ENCODE measurements at places on chromosomes 6 and 20.

- no peak for DNase-seq
Observed at GRCh38 chr6:149373511-149373910, 26.6 kb upstream of the SUMO4 start.

DNA sequence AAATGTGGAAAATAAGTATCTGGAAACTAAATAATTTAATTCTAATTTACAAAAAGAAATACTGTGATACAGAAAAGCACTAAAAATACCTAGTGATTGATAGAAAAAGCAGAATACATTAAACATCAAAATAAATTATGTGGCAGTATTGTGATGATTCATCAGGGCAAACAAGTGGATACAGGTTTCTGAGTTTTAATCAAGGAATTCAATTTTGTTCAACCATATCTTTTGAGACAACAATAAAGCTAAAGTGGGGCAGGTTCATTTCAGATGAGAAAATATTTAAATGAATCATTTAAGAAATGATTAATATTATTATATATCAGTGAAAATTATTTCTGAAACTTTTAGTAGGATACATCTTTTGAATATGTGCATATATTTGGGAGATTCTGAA, 49.8 kb downstream of the GRIK2 start:
- no peak for DNase-seq

- DNase-seq: no peak
Observed at GRCh38 chr20:3315136-3315535, 76.1 kb upstream of the SLC4A11 start.

DNA sequence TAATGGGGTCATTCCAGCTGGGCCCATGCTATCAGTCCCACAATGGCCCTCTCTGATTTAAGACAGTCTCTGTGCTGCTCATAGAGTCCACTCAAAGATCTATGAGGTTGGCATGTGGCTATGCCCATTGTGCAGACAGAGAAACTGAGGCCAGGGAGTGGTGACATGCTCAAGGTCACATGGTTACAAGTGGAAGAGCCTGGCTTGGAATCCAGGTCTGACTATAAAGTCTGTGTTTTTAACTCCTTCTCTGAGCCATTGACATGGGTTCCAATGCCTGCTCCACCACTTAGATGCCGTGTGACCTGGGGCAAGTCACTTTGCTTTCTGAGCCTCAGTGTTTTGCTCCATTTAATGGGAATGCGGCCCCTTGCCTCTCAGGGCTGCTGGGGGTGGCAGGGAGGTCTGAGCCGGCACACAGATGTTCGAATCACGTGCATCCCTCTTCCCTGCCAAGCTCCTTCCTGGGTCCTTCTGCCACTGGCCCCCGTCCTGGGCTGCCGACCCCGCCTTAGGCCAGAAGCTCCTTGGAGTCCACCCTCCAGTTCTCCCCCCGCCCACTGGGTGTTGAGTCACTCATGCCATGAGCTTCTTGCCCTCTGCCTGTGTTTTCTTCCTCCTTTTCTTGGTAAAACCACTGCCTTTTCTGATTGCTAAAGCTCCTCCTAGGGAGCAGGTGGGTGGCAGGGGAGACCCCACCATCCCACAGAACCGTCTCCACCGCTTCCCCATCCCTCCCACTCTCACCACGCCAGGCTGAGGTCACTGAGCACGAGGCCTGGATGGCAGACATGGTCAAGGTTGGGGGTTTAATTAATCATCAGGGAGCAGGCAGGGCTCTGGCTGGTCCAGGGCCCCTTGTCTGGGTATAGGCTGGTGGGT, 35.7 kb downstream of the CEBPB start:
- no peak for DNase-seq

- DNase-seq: no peak
Observed at GRCh38 chr20:47241345-47241781, 115.1 kb downstream of the ZMYND8 start.

DNA sequence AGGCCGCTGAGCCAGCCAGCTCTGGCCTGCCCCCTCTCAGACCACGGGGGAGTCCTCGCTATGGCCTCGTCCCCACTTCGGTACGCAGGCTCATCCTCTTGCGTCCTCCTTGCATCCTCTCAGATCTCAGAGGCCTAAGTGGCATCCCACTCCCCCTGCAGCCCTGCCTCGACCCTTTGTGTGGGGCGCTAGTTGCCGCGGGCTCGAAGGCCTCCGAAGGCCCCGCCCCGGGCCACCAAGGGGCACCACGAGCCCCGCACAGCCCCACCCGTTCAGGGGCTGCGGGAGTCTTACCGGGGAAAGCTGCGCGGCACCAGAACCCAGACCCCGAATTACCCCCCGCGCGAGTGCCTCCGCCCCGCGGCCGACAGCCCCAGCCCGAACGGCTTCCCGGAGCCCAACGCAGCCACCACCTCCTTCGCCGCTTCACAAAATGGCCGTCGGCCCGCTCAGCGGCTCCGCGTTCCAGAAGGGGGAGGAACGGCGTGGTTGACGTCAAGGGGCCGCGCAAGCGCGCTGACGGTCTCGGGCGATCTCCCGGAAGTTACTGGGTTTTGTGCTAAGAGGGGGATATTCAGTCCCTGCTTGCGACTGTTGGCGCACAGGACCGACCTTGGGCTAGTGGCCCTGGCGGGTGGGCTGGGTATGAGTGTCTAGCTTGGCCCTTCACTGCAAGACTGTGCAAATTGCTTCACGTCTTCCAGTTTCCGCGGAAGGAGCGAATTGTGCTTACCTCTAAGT, at the start of the genes CPNE1 and RBM12:
CPNE1 (minus strand) TSS at position 435 of the 741 bp plus-strand sequence. CDS start 31,977 bp downstream, outside the sequence.
RBM12 (minus strand) TSS at position 435 of the 741 bp plus-strand sequence. CDS start 9,578 bp downstream, outside the sequence.
- DNase-seq: peak; percentile 90

- DNase-seq: no peak
Observed at GRCh38 chr6:146028252-146028795, 538 bp upstream of the GRM1 start.

GRCh38 chr6:64860203-64860602, 846.8 kb downstream of the EYS start:
- no peak for DNase-seq

GRCh38 chr6:43921548-43922425, 151.8 kb downstream of the VEGFA start:
- DNase-seq: no peak

GRCh38 chr20:25257756-25258475, 10.0 kb downstream of the PYGB start:
- no peak for DNase-seq

GRCh38 chr6:1363729-1364572, 25.4 kb upstream of the FOXF2 start:
- no peak for DNase-seq

DNA sequence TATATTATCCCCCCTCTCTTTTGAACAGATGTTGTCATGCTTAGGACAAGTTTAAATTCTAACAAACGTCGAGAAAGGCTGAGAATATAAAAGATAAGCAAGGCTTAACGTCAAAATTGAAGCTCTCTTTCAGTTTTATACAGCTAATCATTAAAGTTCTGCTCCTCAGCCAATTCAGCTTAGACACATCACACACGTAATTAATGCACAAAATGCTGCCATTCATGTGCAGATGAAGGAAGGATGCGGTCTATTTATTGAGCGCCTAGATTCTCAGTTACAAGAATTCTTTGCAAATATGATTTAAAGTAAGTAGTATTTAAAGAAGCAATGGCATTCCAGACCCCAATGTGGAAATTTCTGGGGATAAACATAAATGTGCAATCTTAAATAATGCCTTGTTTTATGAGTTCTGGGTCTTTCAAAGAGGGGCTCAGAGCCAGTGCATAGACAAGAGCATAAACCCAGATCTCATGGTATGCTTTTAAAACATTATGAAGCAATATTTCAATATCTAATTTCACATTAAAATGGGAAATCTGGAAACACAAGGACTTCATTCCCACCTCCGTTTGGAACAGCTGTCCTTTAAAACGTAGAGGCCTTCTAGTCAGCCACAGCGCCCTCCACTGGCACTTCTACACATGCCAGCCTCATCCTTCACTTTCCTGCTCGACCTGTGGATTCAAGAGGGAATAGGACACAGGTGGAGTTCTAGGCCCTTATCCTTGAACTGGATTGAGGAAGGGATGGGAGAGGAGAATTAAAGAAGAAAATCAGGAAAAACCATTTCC, 85.8 kb downstream of the LYRM4 start:
- DNase-seq: no peak

- DNase-seq: no peak
Observed at GRCh38 chr6:39104528-39104927, 10.5 kb downstream of the SAYSD1 start.

- DNase-seq: no peak
Observed at GRCh38 chr6:136774228-136775041, 17.8 kb downstream of the MAP3K5 start.

DNA sequence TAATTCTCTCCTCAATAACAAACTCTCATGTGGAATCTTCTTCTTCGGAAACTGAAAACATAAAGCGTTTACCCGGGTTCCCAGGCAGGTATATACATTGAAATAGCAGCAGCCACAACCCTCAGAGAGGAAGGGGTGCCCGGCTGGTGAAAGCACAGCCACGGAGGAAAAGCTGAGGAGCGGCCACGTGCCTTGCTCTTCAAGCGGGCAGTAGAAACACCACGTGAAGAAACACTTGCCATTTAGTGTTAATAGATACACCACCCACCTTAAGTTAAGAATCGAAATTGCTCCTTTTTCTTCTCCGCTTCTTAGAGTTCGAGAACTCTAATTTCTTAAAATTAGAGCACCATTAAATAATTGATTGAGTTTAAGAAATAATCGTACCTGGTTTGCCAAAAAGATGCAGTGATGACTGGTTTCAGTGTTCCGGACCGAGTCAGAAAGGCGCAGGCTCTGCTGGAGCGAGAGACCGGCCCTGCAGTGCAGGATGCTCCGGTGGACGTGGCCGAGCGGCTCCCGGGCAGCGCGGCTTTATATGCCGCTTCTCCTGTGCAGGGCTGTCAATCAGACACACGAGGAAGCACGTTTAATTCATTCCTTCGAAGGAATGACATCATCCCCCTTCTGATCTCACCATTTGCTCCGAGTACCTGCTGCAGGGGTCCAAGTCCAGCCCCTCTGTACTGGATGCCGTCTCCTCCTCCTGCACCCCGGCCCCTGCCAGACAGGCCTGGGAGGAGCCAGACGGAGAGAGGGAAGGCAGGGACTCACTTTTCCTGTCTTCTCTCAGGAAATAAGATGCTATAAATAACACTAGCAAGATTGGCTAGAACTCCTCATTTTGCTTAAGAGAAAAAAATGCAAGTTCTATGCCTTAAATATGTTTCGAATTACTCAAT, at the start of gene THBS2:
THBS2 (minus strand) TSS at position 510 of the 902 bp plus-strand sequence. CDS start 3,062 bp downstream, outside the sequence.
- DNase-seq: peak; percentile 70

- no peak for DNase-seq
Observed at GRCh38 chr6:49607391-49607982, 29.2 kb downstream of the RHAG start.

DNA sequence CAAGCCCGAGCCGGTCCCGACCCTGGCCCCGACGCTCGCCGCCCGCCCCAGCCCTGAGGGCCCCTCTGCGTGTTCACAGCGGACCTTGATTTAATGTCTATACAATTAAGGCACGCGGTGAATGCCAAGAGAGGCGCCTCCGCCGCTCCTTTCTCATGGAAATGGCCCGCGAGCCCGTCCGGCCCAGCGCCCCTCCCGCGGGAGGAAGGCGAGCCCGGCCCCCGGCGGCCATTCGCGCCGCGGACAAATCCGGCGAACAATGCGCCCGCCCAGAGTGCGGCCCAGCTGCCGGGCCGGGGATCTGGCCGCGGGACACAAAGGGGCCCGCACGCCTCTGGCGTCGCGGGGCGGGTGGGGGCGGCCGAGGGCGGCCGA, 37.5 kb downstream of the YTHDF1 start:
- DNase-seq: no peak

DNA sequence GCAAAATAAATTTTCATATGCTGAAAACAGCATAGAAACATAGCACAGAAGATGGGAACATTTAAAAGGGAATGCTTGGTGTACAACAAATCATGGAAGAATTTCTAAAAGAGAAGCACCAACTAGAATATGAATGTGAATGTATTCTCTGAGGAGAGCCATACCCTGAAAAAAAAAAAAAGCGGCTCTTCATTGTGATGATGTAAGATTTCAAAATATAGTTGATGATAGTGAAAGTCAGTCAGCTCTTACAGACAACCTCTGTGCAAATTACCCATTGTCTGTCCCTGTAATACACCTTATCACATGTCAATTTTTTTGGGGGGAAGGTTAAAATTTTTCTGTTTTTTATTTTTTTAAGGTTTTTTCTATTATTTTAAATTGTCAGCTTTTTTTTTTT, 58.6 kb upstream of the PTCHD4 start:
- DNase-seq: no peak

DNA sequence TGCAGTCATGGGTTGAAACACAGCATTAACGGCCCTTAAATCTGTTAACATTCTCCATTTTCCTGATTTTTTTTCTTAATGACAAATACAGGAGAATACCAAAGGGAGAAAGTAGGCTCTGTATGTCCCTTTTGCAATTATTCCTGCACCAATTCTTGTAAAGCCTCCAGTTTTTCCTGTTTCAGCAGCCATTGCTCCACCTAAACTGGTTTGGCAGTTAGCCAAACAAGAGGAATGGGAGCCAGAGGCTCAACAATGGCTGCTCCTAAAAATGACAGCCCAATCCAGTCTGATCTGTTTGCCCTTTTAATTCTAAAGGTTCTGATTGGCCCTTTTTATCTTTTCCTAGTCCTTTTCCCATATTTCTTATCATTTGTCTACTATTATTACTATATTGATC, 284.2 kb upstream of the SGK1 start:
- no peak for DNase-seq

GRCh38 chr6:120384671-120385070, 949.6 kb downstream of the TBC1D32 start:
- DNase-seq: no peak

DNA sequence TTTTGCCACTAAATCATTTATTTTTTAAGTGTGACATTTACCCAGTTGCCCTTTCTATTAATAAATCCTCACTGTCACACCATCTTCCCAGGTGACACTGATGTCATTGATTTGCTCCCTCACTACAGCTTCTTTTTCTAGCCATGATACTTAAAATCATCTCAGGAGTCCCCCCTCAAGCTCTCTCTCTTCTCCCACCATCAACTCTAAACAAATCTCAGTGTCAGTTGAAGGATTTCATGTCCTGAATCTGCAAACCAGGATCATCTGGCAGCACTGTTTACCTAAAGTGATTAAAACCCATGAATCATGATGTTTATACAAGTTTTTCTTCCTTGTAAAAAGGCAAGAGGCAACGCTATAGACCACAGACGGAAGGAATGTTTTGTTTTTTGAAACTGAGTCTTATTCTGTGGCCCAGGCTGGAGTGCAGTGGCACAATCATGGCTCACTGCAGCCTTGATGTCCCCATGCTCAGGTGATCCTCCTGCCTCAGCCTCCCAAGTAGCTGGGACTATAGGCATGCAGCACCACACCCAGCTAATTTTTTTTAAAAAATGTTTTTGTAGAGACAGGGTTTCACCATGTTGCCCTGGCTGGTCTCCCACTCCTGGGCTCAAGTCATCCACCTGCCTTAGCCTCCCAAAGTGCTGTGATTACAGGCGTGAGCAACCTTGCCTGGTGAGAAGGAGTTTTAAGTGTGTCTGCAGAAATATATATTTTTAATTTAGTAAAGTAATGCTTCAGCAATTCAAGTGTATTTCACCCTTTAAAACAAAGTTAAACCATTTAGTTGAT, 30.1 kb upstream of the SH3BGRL2 start:
- no peak for DNase-seq

GRCh38 chr6:15593798-15594197, 69.0 kb downstream of the DTNBP1 start:
- no peak for DNase-seq

GRCh38 chr20:60327971-60328660, 369.9 kb downstream of the CDH26 start:
- no peak for DNase-seq
